Mucosa of descending colon (tissue), 3 donors: ENCODE measurements at places on chromosomes 4 and X. TPM values are rescaled to one million over a fixed set of nuclear protein-coding genes. Genes with fewer than 3 reads are reported as not detected.

ABCE1 gene
- total RNA-seq = 29.1 TPM

GRCh38 chr4:74631988-74632387 lies 162.3 kb downstream of the BTC start:
- no peak for DNase-seq

AFF2 gene
- total RNA-seq = 0.29 TPM

- DNase-seq = peak; percentile 62
Measured at GRCh38 chr4:74675673-74676279, 118.5 kb downstream of the BTC start.

- no peak for DNase-seq
Measured at GRCh38 chr4:86452422-86452891, 92.6 kb upstream of the MAPK10 start.

ODAM gene
- not detected for total RNA-seq

DNA sequence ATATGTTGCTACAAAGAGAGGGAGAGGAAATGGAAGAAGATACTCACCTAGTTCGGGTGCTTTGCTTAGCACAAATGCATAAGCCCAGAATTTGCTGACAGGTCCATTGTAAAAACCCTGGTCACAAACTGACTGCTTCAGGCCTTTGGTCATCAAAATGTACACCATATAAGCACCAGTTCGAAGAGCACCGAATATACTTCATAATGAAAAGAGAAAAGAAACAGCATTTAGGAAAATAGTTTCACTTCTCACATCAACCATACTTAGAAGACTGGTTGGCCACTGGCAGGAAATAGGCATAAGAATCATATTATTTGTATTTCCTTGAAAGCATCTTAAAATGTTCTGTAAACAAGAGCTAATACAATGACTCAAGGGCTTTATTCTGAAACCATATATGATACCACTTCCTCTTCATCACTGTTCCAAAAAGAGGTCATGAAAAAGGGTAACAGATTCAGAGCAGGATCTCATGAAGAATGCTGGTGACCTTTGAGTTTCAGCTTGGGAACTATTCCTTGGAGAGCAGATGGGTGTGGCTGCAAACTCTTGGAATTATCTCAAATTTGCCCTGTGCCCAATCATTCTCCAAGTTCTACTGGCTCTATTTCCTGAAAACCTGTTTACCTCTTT lies 138.7 kb downstream of the ELOVL6 start:
- no peak for DNase-seq

- DNase-seq = no peak
Measured at GRCh38 chr4:5889002-5889696, 3.7 kb downstream of the CRMP1 start.
